ENCODE measurements at places on chromosomes 4 and X. TPM values are rescaled to one million over a fixed set of nuclear protein-coding genes. Genes with fewer than 3 reads are reported as not detected.

SPACA5 gene
- total RNA-seq, result not detected

MUC7 gene
- not detected for total RNA-seq

SMIM10L2A gene
- 0.20 TPM for total RNA-seq

TMPRSS11E gene
- not detected for total RNA-seq

NPY2R gene
- not detected for total RNA-seq

IDUA gene
- total RNA-seq, result 4.1 TPM

ADH4 gene
- not detected for total RNA-seq
